ENCODE measurements at places on chromosomes 7 and 10.

DNA sequence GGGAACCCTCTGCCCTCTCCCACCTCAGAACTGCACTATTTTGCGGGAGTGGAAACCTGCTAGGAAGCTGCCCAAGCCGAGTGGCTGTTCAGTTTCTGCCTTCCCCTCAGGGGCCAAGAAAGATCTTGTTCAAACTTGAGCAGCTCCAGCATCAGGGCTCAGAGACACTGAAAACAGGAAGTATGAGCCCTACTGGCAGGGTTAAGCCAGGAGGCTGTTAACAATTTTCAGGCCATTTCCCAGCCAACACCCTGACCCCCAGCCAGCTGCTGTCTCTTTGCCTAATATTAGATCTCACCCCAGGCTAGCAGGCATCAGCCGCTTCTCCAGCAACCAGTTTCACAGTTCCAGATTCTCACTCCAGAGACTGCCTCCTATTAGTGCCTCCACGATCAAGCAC, 9.2 kb downstream of the PLAU start:
- DNase-seq = no peak

DNA sequence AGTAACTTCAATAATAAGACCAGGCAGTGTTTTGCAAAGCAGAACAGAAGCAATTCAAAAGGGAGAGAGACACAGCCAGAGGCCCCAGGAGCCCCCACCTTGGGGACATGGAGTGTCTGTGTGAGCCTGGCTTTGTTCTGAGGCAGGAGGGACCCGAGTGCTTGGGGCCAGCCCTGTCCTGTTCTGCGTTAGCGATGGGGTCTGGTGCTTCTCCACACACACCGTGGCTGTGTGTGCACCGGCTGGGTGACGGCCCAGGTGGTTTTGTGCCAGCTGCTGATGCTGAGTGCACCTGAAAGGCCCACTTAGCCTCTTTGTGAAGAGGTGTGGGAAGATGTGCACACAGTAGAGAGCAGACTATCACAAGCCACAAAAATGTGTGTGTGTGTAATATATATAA, 468.9 kb downstream of the DNAJB6 start:
- no peak for DNase-seq

DNA sequence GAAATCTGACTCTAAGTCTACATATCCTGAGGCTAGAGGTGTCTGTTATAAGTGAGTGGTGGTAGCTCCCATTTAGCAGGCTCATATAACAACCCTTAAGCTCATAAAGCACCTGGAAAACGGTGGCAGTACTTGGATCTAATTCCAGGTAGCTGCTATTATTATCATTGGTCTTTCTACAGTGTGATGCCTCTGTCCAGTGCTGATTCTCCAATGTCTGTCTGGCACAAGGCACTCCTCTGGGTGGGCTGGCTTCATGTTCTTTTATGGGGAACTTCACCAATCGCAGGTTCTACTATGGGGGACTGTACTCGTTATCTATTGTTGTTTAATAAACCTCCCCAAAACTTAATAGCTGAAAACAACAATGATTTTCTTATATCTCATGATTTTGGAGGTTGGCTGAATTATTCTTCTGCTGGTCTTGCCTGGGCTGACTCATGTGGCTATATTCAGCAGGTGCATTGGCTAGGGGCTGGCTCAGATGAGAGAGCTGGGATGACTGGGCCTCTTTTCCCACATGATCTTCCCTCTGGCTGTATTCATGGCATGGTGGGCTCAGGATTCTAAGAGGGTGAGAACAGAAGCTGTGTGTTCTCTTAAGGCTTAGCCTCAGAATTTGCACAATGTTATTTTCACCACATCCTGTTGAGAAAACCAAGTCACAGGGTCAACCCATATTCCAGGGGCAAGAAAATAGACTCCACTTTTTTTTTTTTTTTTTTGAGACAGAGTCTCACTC, 93.0 kb upstream of the PCGF5 start:
- no peak for DNase-seq

DNA sequence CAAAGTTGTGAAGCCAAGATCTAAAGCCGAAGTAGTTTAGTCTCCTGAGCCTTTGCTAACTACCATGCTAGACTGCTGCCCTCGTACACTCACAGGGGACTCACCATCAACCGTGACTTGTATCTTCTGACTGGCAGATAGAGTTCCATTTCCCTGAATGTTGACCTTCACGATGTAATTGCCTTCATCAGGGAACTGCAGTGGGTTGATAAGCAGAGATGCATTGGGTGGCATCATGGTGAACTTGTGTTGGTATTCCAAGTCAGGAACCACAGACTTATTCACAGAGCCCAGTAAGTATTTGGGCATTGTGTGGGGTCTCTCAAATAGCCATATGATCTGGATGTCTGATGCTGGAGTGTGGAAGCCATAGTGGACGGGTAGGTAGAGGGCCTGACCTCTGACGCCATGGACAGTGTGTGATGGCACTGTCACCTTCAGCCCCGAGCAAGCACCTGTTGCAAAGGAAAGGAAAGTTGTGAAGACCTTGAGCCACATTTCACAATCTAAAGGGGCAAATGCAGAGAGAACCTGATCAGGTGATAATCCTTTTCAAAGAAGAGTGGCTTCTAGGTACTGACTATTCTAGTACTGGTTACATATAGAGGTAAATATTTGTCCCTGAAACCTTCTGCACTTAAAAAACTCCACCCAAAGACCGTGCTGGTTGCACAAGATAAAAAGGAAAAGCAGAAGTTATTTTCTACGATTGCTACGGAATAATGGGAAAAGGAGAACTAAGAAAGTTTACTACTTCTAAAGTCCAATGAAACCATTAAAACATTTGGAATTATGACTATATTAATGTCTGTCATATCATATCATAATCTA, 7.1 kb downstream of the HEPACAM2 start:
- DNase-seq = no peak

DNA sequence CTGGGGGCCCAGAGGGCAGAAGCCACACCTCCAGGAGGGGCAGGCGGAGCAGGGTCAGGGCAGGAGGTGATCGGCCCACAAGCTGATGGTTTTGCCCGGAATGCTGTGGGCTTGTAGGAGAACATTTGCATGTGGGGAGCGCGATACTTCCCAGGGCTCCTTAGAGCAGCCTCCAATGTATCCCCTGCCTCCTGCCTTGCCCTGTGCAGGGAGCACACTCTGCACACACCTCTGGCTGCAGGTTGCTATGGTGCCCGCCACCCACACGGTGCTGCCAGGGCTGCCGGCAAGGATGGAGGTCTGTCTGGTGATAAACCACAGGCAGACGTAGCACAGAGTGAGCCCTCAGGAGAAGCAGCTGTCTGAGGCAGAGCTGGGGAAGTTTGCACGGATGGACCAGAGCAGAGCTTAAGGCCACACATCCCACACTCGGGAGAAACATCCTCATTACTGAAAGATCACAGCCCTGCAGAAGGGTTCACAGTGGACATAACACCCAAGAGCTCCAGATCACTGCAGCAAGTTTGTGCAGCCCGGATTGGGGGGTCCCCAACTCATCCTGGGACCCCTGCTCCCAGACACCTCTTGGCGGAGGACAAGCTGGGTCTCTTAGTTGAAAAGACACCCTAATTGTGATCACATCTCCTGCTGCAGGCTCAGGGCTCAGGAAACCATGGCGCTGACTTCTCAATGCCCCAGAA, 41.8 kb downstream of the VIPR2 start:
- DNase-seq = no peak

GRCh38 chr7:882336-883035, 6.1 kb downstream of the GET4 start:
- DNase-seq = no peak

- no peak for DNase-seq
Observed at GRCh38 chr10:9015447-9015846, 961.0 kb downstream of the GATA3 start.

- DNase-seq = no peak
Observed at GRCh38 chr7:107857541-107857912, 33.5 kb upstream of the DLD start.

DNA sequence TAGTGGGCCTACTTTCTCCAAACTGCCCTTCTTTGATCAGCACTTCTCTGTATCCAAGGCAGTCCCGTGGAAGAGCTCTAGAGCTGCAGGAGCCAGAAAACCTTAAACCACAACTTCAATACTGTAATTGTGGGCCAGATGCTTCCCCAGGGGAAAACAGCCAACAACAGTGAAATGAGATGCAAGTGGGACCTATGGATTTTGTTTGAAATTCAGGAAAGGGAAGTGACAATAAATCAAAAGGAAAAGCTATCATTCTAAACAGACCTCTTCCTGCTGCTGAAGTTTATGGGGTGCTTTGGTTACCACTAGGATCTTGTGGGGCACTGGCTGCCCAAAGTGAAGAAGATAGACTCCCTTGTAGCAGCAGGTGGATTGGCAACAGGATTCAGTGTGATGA, 1031.7 kb downstream of the LRMDA start:
- no peak for DNase-seq

DNA sequence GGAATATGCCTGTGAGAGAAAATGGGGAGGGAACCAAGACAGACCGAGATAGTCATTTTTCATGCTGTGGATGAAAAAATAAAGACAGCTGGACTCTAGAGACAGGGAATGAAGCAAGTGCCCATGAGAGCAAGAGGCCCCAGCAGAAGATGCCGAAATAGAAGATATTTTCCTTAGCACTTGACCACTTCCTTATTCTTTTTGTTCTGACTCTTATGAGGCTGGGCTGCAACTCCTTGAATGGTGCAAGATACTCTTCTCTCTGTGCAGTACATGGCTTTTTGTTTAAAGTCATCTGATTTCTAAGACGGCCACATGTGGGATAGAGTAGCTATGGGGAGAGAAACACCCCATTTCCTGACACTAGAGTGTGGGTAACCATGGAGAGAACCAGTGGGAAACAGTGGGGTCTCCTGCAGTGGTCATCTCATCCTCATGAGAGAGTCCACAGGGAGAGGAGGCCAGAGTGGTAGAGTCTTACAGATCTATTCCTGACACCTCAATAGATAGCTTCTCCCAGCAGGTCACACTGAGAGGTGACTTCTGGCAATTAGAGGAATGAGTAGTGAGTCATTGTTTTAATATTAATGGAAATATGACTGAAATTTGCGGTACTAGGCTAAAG, 18.0 kb upstream of the VCL start:
- DNase-seq = no peak

GRCh38 chr7:114087653-114088469, 169.1 kb upstream of the PPP1R3A start:
- DNase-seq = no peak

GRCh38 chr10:61786728-61787127, 114.8 kb upstream of the ARID5B start:
- peak; percentile 23 for DNase-seq

- DNase-seq = no peak
Observed at GRCh38 chr10:6204063-6204340, 1.3 kb downstream of the PFKFB3 start.

- no peak for DNase-seq
Observed at GRCh38 chr10:34449836-34450235, 365.3 kb downstream of the PARD3 start.

DNA sequence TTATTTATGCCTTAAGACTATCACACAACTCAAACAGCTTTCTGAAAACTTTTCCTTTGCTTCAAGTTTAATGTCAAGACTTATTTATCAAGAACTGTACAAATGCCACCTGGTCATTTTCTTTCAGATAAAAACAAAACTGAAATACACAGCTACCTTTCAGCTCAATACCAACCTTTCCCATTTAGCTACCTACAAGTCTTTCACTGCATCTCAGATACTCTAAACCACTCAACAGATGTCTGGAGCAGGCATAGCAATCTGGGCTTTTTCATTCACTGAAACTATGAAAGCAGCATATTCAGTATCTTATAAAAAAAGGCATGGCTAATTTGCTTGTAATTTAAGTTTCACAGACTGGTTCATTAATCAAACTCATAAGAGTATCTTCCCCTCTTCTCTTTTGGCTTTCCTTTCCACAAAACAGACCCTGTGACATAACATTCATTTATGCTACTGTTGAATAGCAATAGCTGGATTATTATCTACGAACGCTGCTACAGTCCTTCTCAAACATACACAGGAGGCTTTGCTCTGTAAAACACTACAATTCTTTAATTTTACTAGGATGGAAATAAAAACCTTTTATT, 8.2 kb downstream of the TRA2A start:
- no peak for DNase-seq

GRCh38 chr10:17989908-17990767, 38.4 kb downstream of the SLC39A12 start:
- peak; percentile 65 for DNase-seq

DNA sequence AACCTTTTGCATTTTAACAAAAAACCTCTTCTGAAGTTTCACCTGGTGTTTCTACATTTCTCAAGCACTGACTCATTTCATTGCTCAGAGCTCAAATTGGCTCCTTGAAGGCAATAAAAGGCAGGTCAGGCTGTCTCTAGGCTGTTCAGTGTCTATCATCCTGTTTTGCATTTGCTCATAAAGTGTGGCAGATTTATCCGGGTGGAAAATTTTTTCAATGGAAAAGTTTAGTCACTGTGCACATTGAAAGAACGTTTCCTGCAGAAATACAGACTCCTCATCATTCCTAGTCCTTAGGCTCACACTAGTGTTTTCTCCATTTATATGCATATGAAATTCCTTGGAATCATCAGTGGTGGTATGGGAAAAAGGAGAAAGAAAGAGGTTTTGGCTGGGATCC, 114.2 kb upstream of the DGKB start:
- DNase-seq = peak; percentile 70

- DNase-seq = no peak
Observed at GRCh38 chr7:80859272-80859970, 59.4 kb downstream of the SEMA3C start.

DNA sequence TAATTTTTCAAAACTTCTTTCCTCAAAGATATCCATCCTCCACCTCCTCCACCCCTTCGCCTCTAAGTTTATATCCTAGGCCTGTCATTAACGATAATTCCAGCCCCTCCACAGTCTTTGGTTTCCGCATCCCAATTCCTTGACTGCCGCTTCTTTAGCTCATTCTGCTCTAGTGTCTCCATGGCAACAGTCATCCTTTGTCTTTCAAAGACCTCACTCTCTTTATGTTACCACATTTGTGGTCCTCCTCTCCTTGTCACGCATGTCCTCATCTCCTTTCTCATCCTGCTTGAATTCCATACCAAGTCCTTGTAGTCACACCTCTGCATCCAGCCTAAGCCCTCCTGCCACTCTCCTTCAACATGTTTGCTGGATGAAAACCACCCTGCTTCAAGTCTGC, 511.2 kb upstream of the KLF6 start:
- DNase-seq = no peak

GRCh38 chr10:104052431-104052830, 33.2 kb downstream of the COL17A1 start:
- no peak for DNase-seq

GRCh38 chr7:51261950-51262795, 54.4 kb downstream of the COBL start:
- no peak for DNase-seq

DNA sequence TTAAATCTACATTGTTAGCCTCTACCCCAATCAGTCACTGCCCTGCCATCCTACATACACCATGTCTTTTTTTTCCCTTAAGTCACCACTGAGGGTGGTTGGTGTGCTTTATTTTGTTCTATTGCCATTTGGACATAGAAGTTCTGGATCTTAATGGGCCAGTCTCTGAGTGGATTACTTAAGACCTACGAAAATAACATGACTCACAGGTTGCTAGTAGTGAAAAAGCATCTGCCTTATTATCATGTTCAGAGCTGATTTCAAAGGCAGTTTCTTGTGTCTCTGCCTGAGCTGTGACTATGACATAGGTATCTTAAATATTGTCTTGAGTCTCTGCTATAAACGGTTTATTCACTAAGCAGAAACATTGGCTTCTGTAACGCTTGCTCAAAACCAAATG, 410.8 kb downstream of the MDFIC start:
- no peak for DNase-seq

- no peak for DNase-seq
Observed at GRCh38 chr7:20745702-20746101, 41.0 kb downstream of the SP8 start.
